Activated CD4-positive, alpha-beta memory T cell treated with anti-CD3 and anti-CD28 coated beads for 36 hours (primary cell): ENCODE measurements at places on chromosomes 3 and 15.

DNA sequence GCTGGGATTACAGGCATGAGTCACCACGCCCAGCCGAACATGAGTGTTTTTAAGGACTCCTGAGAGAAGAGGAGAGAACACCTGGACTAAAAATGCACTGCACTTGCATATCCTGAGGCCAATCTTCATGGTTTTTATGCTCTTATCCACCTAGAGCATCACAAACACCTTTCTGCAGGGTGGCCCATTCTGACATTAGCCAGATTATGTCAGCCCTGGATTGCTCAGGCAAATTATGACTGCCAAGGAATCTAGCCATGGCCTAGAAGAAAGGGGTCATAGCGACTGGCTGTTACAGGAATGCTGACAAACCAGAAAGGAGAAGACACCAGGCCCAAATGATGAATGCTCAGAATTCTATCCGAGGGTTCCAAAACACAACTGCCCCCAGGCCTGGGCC, 40.9 kb upstream of the HERC1 start:
- no peak for DNase-seq

- no peak for DNase-seq
These were observed 74.5 kb upstream of the TSPAN3 start for GRCh38 chr15:77145370-77145769.

DNA sequence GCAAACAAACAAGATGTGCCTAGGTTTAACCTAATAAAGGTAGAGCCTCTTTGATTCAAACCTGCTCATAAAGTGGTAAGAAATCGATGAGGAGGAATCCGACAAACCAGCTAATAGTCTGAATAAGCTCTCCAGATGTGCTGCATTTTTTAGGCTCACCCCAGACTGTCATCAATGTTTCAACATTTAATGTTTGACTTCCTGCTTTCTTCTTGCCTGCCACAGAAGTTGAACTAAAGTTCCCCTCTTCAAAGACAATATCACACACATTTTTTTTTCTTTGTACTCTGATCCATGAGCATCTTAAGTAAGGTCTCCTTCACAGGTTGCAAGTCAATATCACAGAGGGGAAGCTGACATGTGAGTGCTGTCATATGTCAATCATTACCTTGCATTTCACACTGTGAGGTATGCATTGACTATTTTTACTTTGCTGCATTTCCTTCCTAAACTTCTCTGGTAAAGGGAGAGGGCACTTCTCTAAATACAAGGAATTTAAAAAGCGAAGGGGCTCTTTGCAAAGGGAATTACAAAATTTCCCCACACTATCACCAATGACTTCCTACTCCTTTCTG, 172.3 kb upstream of the MCTP2 start:
- DNase-seq, result no peak

DNA sequence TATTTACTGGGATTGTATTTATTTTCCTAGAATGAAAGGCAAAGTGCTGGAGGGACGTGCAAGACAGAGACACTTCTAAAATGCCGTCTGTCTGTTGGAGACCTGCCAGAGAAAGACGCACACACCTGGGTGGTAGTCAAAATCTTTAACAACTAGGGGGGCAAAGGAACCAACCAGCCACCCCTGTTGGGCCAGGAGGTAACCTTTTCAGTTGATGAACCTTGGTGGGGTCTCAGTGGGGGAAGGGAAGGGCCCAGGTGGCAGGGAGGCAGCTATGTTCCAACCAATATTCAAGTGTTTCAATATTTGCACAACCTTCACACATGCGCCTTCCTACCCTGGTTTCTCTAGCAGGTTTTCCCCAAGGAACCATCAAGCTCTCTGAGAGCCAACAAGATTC, 99.0 kb downstream of the MEGF11 start:
- DNase-seq, result no peak

- DNase-seq, result no peak
These were observed 263.5 kb upstream of the RASGRP1 start for GRCh38 chr15:38828031-38828532.

- no peak for DNase-seq
These were observed 51.8 kb upstream of the B3GALNT1 start for GRCh38 chr3:161156936-161157335.

DNA sequence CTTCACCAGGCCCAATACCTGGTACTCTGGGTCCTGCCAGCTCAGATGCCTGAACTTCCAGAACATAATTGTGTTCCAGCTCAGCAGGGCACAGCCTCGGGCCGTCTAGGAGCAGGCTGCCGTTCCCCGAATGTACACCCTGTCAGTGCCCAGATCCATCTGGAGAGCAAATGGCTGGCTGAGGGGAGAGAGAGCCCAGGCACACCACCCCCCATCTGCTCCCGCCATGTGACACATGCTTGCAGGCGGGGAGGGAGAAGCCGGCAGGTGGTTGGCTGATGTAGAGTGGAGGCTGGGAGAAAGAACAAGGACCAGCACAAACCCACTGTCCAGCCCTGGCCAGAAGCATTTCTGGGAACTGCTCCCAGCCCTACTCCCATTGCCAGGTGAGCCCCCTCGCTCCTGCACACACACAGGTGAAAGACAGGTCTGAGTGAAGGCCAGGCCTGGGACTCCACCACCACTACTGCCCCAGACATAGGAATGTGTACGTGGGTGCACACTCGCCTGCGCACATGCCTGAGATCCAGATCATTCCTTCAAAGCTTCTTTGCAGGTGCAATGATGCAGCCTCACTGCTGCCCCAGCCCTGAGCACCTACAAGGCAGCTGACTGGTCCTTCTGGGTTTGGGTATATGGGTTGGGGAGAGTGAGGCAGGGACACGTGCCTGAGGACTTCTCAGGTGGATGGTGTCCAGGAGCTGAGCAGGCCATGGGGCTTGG, 53.5 kb downstream of the SEMA5B start:
- no peak for DNase-seq

GRCh38 chr3:126023390-126023789, 54.4 kb downstream of the ROPN1B start:
- DNase-seq, result no peak

DNA sequence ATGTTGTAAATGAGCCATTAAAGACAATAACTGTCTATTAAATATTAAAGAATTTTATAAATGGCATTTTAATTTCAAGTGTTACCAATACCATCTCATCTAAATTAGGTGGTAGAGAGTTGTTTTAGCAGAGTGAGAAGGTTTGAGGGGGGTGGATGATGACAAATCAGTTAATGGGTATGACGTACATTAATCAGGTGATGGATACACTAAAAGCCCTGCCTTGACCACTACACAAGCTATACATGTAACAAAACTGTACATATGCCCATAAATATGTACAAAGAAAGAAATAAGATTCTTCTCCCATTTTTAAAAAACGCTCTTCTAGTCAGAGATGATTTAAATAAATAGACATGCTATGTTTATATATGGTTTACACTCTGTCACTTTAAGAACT, 40.0 kb downstream of the TAFA4 start:
- no peak for DNase-seq

- no peak for DNase-seq
These were observed 82.4 kb downstream of the CCNL1 start for GRCh38 chr3:157077565-157077991.

DNA sequence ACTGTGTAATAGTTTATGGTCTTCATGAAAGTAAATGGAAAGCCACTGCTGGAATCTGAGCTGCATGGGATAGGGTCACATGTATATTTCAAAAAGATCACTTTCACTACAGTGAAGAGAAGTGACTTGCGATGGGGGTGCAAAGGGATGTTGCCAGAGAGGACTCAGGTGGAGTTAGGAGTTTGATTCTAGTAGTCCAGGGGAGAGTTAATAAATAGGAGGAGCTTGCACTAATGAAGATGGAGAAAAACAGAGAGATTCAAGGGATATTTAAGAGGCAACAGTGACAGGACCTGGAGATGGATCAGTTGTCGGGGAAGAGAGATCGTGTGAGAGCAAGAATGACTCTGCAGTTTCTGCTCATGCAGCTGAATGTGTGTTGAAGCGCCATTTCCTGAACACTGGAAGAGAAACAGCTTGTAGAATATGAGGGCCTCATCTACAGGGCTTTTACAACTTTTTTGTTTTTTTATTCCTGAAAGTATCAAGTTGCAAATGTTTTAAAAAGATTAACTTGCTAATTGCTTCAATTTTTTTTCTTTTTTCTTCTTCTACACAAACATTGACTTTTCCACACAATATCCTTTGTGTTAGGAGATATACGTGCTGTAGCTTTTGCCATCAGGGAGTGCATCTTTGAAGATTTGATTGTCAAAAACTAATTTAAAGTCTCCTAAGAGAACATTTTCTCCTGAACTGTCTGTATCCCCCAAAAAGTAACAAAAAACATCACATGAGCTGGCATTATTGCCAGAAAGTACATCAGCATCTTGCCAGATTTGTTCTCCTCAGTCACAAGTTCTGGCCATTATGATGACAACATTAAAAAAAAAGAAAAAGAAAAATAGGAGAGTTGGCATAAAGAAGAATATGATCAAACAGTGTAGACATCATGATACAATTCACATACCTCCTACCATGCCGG, 37.5 kb downstream of the SETMAR start:
- no peak for DNase-seq

DNA sequence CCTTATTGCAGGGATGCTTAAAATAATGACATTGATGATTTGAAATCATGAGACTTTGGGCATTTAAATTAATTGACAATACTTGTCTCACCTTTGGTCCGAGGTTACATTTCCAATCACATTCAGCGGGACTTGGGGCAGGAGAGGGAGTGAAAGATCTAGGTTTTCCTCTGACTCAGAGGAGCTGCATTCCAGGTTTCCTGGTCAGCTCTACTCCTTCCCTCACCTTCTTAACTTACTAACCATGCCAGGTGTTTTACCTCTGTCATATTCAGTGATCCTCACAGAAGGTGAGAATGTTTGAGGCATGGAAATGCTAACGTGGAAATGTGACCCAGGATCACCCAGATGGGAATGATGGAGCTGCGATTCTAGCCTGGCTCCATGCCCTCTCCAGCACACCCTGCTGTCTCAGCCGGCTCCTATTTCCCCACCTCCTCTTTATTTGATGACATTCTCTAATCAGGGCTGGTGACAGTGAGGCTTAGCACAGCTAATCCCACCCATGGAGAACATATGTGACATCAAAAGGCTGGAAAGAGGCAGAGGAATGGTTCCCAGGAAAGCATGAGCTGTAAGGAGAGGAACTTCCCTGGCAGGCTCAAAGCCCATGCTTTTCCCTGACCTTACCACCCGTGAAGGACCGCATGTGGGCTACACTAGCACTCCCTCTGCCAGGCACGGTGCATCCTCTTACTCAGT, 38.7 kb downstream of the THSD4 start:
- DNase-seq, result no peak

DNA sequence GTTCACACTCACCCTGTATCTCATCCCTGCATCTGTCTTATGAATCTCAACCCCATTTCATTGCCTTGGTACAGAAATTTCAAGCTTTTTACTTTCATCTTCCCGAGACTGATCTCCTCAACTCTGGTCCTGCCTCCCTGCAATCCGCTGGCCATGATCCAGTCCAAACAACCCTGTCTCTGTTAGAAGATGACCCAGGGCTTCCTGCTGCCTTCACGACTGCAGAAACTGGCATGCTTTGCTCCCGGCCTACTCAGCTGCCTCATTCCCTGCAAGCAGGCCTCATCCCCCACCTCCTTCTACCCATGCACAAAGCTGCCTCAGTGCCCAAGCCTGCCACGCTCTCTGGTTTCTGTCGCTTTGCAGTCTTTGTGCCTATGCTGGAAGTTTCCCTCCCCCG, 12.4 kb downstream of the HES1 start:
- no peak for DNase-seq

GRCh38 chr3:32449691-32450090, 53.0 kb downstream of the CMTM6 start:
- DNase-seq, result no peak

- no peak for DNase-seq
These were observed 24.8 kb downstream of the MYO1E start for GRCh38 chr15:59347915-59348314.

DNA sequence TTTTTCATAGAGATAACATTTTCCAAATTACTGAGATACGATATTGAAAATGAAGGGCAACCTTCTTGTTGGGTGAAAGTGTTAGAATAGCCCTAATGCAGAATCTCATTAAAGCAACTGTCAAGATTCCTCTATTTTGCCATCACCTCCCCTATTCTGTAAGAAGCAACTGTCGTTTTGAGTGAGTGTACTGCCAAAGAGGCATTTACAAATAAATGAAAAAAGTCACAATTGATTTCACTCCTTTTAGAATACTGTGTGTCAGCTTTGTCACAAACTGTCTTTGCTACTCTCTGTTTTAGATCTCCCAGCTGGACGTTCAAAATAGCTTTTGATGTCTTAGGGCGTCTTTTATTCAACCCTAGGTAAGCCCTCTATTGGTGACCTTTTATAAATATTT, 322.8 kb upstream of the NAALADL2 start:
- no peak for DNase-seq

- no peak for DNase-seq
These were observed 63.1 kb upstream of the TBC1D5 start for GRCh38 chr3:17805461-17805940.

- no peak for DNase-seq
These were observed 56.3 kb downstream of the TNFAIP8L3 start for GRCh38 chr15:51038162-51038973.

- DNase-seq, result no peak
These were observed 8.7 kb upstream of the YEATS2 start for GRCh38 chr3:183688874-183689273.

GRCh38 chr3:177812492-177812891, 615.2 kb upstream of the TBL1XR1 start:
- DNase-seq, result no peak

- no peak for DNase-seq
These were observed 789.2 kb downstream of the DIPK2A start for GRCh38 chr3:144760831-144761230.

GRCh38 chr3:193831495-193832455, 238.8 kb downstream of the OPA1 start:
- DNase-seq, result no peak

DNA sequence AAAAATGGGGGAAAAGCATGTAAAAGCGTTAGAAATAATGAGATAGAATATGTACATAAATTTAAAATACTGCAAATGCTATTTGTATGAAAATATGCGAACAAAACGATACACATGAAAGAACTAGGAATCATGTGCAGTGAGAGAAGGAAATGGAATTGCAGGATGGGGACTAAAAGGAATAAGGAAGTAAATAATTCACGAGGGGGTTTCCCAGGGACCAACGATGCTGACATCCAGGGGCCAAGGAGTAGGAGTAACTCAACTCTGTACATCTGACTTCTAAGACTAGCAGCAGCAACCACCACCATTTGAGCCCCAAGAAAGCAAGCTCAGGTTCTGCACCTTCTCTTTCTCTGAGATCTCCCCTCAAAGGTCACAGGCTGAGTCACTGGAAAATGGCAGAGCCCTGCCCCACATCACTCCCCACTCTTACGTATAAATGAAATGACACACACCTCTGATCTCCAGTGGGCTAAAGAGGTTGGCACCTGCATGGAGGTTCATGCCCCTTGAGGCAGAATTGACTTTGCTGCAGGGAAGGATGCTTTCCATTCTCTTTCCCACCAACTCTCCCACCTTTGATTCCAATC, 100.0 kb upstream of the DLG1 start:
- peak; percentile 45 for DNase-seq

- DNase-seq, result peak; percentile 89
These were observed 37.0 kb downstream of the PARP16 start for GRCh38 chr15:65249641-65250040.

- DNase-seq, result no peak
These were observed 266.3 kb downstream of the CHL1 start for GRCh38 chr3:462851-463250.
